ENCODE measurements at places on chromosomes 4 and X.

DNA sequence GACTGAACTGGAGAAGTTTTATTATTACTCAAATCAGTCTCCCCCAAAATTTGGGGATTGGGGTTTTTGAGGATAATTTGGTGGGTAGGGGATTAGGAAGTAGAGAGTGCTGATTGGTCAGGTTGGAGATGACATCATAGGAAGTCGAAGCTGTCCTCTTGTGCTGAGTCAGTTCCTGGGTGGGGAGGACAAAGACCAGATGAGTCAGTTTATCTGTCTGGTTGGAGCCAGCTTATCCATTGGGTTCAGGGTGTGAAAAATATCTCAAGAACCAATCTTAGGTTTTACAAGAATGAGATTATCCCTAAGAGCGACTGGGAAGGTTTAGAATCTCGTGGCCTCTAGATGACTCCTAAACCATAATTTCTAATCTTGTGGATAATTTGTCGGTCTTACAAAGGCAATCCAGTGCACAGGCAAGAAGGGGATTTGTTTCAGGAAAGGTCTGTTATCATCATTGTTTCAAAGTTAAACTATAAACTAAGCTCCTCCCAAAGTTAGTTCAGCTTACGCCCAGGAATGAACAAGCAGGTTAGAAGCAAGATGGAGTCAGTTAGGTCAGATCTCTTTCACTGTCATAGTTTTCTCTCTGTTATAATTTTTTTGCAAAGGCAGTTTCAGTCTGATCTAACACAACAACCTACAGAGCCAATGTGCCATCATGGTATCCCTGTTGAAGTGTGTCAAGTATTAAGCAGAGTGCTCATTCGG is 274.5 kb downstream of the SLC7A11 start:
- DNase-seq, result no peak

- no peak for DNase-seq
These were observed 12.4 kb downstream of the SMIM14 start for GRCh38 chr4:39626261-39626660.

- no peak for DNase-seq
These were observed 10.5 kb downstream of the PPAT start for GRCh38 chr4:56424697-56425514.

GRCh38 chrX:16589826-16590225 is 60.1 kb upstream of the S100G start:
- no peak for DNase-seq

DNA sequence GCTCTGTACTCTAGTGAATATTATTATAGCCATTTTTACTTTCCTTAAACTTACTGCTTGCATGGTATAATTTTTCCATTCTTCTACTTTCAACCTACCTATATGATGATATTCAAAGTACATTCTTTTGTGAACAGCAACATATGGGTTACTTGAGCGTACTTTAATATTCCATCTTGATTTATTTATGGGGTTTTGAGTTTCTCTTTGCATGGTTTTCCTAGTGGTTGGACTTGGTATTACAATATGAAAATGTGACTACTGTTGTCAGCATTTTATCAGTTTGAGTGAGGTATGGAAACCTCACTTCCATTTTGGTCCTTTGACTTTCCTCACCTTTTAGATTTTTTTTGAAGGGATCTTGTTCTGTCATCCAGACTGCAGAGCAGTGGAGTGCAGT is 35.9 kb downstream of the ADGRG4 start:
- no peak for DNase-seq

DNA sequence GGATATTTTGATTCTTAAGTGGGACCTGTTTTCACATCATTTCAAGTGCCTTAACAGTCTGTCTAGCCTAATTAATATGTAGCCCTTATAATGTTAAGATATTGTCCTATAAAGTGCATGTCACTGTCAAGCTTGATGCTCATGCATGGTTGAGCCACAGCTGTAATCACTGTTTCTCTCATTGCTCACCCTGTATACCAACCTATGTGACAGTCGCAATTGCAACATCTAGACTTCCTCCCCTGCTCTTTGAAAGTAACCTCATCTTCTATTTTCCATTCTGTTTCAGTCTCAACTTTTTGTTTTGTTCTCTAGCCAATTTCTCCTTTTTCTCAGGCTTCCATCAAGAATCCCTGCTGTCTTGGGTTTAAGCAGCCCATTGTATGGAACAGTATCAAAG is 24.4 kb upstream of the MSL3 start:
- no peak for DNase-seq

Measured in stimulated activated CD8-positive, alpha-beta memory T cell treated with anti-CD3 and anti-CD28 coated beads, Interleukin-4, amount 100 ng/mL, for 24 hours (primary cell).